ENCODE measurements at places on chromosomes 5 and 9. TPM values are rescaled to one million over a fixed set of nuclear protein-coding genes. Genes with fewer than 3 reads are reported as not detected.

GRCh38 chr5:172769342-172769615 lies 1.7 kb downstream of the DUSP1 start:
- DNase-seq: no peak

- DNase-seq: no peak
Observed at GRCh38 chr5:14447958-14448911, 133.4 kb upstream of the OTULINL start.

DNA sequence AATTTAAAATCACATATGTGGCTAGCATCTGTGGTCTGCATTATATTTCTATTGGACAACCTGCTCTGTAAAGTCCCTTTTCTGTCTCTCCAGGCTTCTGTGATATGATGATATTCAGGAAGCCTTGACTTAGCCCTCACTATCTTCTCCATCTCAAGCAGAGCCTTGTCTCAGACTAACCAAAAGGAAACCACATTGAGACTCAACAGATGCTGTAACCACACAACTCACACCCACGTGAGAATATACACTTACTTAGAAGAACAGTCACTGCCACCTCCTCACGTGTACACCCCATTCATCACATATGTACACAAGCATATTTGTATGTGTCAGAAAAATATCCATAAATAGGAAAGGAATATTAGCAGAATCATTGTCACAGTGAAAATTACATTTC lies 33.6 kb downstream of the HTR4 start:
- no peak for DNase-seq

NUTM2F gene
- total RNA-seq: 0.45 TPM

CDC25C gene
- 29.9 TPM for total RNA-seq

KIAA0825 gene
- 1.7 TPM for total RNA-seq

FAM193B gene
- 46.9 TPM for total RNA-seq

Data from GM23338 (cell line).